ENCODE measurements at places on chromosomes 6 and 20.

DNA sequence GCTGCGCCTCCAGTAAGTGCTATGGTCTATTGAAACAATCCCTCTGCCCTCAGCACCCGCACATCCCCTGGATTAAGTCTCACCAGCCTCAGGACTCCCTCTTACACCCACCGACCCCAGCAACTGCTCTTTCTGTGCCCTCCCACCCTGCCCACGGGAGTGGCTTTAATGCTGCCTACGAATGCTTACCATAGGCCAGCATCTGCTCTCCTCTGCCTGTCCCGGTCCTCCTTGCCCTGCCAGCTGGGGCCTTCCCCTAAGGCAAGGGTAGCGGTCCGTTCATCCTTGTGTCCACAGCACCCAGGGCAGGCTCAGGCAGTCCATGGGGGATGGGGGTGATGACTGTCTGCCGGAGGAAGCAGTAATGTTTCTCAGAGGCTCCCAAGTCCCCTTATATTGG is 4.1 kb downstream of the EBF4 start:
- no peak for DNase-seq

DNA sequence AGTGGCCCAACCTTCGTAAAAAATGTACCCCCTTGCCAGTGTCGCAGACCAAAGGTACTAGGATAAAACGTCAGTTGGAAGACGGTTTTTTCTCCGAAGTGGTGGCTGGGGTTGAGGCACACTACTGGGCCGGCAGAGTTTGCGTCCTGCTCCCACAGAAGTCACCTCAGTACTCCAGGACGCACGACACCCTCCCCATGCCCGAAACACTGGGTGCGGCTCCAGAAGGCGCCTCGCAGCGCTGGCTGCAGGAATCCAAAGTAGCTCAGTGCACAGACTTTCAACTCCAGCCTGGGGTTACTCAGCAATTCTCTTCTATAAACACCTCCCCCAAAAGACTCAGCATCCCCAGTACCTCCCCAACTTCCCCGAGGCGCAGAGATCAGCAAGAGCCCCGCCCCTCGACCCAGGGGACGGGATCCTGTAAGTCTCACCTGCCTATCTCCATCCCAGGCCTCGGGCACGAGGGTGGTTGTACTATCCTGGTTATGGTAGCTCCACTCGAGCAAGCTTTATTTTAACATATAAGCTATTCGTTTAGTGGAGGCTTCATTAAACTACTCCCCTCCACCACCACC is 88.2 kb downstream of the ZFP64 start:
- no peak for DNase-seq

DNA sequence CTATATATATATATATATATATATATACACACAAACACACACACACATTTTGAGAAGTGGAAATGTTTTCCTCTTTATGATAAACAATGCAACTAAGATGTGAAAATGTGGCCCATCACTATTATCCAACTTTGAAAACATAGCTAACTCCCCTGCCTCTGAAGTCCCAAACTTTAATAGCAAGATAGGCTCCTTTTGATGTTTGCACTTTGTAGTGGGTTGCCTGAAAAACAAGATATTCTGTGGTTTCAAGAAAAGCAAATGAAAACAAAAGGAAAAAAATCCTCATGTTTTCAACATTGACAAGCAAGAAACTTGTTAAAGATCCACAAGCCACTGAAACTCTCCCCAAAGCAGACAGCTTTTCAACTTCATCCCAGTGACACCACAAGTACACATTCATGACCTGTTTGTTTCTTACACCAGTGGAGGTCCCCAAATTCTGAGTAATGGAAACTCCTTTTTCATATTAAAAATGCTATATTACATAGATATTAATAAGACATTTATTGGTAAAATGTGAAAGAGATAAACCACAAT is 90.0 kb downstream of the IPCEF1 start:
- DNase-seq, result no peak

GRCh38 chr20:33282991-33283555 is at the start of gene BPIFB1:
BPIFB1 (plus strand) TSS chr20:33283214; CDS start chr20:33286074, 2,860 bp downstream.
- DNase-seq, result no peak

DNA sequence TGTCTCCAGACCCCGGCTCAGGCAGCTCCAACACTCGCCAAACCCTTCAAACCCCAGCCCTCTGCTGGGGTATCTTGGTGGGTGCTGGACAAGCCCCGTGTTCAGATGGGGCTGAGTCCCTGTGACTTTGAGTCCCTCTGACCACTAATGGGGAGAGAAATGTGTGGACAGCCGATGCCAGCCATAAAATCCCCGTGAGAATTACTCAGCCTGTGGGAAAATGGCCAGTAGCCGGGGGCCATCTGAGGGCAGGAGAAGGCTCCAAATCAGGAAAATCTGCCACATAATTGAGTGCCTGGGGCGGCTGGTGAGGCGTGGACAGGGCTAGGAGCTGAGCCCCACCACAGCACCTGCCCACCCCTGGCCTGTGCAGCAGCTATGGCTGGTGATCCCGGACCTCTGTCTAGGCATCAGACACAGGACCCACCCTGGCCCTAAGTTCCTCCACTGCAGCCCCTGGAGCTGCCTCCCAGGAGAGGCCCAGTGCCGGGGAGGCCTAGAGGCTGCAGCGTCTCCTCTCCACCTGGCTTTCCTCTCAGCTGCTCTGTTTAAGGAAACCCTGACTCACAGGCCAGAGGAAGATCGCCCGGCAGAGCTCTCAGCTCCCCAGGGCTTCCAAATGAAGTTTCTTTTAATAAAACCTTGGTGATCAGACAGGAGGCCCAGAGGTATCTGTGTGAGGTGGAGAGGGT is 53.7 kb upstream of the SLCO4A1 start:
- DNase-seq, result no peak

DNA sequence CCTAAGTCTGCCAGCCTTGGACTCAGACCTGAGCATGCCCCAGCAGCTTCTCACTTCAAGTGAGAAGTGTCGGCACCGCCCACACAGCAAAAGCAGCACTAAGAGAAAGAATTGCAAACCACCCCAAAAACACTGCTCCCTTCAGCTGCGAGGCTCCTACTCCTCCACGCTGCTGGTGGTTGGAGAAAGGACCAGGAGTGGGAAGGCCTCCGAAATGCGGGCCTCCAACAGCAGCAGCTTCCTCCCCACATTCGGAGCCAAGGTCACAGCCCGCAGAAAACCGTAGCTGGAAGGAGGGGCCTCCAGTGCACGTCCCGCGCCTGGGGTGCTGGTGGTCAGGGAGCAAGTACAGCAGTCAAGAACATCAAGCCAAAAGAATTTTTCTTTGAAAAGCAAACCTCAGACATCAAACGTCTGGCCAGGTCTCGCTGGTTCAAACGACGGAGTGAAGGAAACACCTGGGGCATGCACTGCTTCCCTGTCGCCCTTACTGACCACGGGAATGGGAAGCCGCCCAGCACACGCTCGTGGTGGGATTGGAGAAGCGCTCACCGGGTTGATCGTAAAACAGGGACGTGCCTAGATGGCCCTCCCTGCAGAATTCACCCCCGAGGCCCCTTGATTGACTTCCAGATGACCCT is 185.6 kb upstream of the CST7 start:
- DNase-seq, result no peak

Measured in stimulated activated CD8-positive, alpha-beta memory T cell treated with anti-CD3 and anti-CD28 coated beads, Interleukin-7, amount 100 ng/mL, for 48 hours (primary cell).